ENCODE measurements at places on chromosomes 3 and 15.
A peak's percentile ranks its signal among the peaks of the same experiment; 100 is the strongest.

DNA sequence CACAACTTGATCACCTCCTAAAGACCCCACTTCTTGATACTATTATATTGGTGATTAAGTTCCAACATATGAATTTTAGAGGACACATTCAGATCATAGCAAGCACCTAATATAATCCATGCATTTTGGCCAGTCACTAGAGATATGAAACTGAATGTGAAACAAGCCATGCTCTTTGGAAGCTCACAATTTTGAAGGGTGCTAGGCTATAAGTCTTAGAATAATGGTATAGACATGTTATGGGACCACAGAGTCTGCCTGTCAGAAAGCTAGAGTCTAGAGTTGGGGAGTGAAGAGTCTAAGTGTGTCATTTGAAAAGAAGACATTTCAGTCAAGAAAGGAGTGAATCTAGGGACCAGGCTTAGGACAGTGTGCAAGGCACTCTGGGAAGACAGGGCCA lies 186.4 kb upstream of the SLC24A5 start:
- DNase-seq, result no peak

GRCh38 chr3:196677931-196678330 lies 34.1 kb downstream of the CEP19 start:
- DNase-seq, result no peak

- DNase-seq, result no peak
These were observed 146.9 kb upstream of the EIF1B start for GRCh38 chr3:40162616-40163015.

- no peak for DNase-seq
These were observed 77.9 kb upstream of the ADPGK start for GRCh38 chr15:72861354-72861910.

DNA sequence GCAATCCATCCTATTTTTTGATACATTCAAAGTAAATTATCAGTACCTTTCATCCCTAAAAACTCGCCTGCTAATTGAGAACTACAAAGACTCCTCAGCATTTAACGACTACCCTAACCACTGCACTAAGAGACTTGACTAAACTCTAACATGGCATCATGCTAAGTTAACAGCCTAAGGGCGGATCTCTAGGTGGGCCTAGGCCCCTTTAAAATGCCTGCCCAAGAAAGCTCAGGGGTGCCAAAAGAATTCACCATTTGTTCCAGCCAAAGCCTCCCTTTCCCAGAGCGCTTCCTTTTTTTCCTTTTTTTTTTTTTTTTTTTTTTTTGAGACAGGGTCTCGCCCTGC lies 568 bp upstream of the NEK4 start:
- no peak for DNase-seq

DNA sequence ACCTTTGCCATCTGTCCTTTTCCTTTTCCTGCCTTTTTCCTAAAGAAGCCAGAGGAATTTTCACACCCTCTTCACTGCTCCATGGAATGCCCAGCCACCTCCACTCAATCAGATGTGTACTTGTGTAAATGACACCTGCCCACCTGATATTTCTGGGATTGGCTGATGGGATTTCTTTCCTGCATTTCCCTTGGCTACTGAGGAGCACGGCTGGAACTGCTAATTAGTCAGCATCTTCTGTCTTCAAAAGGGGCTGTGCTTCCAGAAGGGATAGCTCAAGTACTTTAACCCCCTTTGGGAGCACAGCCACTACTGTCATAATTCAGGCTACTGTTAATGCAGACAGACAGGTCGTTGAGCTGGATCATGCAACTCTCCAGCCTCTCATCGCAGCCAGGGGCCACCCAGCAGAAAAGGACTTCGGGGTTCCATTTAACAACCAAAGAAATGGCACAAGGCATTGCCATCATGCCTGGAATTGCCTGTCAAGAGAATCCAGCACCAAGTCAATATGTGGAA lies 38.6 kb downstream of the MGLL start:
- DNase-seq, result no peak

DNA sequence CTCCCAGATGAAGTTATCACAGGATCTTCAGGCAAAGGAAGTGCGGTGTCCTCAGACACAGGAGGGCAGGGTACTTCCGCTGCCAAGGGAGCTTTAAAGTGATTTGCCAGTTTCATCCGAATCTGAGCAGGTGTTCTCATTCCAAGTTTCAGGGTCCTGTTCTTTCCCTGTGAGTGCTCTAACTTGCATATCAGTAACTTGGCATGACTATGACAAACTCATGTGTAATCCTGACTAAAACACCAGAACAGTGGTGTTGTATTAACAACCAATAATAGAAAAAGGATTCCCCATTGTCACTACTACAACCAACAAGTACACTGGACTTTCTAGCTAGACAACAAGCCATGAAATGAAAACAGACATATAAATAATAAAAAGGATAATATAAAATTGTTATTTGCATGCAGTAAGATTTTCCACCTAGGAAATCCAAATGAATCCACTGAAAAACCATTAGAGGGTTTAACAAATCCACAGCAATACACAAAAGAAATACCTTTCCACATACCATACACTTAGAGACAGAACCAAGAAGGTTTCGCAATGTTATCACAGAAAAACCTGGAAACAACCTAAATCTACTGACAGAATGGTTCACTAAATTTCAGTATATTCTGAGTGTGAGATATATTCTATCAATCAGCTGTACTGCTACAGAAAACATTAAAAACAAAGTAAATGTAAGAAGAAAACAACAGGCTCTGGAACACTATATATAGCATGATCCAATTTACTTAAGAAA lies 40.9 kb upstream of the RPL35A start:
- DNase-seq, result no peak

DNA sequence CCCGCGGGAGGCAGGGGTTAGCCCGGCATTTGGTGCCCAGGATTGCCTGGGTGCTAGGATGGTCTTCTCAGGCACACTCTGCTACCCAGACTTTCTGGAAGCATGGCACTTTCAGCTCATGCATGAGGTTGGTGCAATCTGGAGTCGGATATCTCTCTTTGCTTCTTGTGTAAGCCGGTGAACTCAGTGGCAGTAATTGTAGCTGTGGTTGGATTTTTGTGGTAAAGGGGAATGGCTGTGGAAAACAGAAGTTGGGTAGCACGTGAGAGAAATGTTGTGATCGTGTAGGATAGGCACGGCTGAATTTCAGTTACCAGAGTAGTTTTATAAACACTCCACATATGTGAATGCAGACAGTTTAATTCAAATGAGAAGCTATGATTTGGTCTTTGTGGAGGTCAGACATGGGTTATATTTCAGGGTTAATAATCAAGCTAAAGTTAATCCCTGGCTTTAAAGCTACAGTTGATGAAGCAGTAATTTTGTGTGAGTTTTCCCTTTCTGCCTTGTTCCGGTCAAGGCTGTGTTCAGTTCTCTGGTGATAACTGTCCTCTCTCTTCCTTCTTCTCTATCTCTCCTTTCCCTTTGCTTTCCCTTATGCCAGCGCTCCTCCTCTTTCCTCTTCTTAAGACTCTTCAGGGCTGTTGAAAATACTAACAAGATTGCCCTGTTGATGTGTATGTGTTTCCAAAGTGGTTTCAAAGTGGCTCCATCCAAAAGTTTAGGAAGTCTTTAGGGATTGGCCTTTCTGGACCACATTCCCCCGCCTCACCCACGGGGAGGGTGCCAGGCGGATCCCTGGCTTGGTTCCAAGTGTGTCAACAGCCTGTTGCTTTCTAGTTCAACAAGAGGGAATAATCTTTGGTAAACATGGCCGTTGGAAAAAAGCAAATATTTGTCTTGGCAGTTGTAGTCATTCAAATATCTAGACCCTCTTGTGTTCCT lies 404.6 kb upstream of the C2CD4B start:
- DNase-seq, result no peak

DNA sequence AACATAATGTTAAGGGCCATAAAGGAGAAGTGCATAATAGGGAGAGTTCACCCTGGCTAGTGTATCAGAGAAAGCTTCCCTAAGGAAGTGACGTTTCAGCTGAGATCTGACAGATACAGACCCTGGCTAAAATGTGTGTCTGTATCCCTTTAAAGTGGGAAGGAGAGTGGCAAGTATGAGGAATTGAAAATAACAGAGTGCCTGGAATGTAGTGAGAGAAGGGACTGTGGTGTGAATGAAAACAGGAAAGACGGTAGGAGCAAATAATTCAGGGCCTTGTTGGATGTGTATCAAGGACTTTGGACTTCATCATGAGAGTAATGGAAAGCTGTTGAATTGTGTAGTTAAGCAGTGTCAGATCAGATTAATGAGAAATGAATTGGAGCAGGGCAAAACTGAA lies 30.5 kb downstream of the NEO1 start:
- no peak for DNase-seq

- DNase-seq, result no peak
These were observed 11.0 kb downstream of the ISL2 start for GRCh38 chr15:76347482-76348055.

GRCh38 chr3:139715743-139716360 lies 38.1 kb upstream of the NMNAT3 start:
- DNase-seq, result no peak

- no peak for DNase-seq
These were observed 11.4 kb downstream of the SQOR start for GRCh38 chr15:45646220-45646619.

DNA sequence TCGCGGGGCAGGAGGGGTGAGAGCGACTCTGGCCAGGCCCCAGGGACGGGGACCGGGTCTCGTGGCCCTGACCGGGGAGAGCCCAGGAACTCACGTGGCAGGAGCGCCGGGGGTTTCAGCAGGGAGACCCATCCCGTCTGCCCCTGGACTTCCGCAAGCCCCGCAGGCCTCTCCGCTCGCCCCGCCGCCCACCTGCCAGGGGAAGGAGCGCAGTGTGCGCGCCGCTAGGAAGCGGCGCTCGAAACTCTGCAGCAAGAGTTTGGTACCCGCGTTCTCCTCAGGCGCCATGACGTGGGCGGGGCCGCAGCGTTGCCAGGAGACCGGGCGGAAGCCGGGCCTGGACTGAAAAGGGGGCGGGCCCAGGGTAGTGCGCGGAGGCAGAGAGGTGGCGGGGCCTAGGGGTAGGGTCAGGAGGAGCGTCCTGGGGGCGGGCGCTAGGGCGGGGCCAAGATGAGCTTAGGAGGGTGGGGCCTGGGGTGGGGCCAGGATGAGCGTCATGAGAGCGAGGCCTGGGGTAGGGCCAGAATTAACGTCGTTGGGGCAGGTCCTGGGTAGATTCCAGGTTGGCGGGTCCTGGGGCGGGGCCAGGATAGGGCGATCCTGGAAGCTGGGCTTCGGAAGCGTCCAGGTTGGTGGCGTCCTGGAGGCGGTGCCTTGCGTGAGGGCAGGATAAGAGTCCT lies 29.7 kb downstream of the ALG1L2 start:
- peak; percentile 99 for DNase-seq

DNA sequence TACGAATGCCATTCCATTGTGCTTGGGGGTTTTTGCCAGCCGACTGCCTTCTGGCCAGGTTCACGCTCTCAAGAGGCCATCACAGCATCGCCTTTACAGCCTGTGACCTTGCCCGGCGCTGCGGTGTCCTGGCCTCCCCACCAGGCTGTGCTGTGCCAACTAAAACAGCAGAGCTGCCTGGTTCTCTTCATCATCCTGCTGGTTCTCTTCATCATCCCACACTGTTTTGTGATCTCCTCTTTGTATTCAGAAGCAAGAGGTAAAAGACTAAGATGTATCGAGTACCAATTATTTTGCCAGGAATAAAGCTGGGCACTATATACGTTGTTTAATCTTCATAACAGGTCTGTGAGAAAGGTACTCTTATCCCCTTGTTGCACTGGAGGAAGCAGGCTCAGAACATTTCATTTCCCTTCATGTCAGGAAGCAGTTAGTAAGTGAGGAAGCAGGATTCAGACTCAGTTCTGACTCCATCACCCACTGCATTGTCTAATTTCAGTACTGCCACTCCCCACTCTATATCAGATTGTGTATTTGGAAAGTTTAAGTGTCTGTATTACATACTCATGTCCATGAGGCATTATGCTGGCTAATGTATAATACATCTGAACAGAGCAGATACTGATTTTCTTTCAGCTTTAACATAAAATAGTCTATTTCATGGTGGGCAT lies 92.7 kb downstream of the LRRC28 start:
- peak; percentile 36 for DNase-seq

- DNase-seq, result no peak
These were observed 3.6 kb upstream of the IGDCC4 start for GRCh38 chr15:65426216-65426853.

GRCh38 chr3:14847613-14848541 lies 29.1 kb downstream of the FGD5 start:
- no peak for DNase-seq

GRCh38 chr3:134863915-134864314 lies 68.9 kb downstream of the EPHB1 start:
- no peak for DNase-seq

DNA sequence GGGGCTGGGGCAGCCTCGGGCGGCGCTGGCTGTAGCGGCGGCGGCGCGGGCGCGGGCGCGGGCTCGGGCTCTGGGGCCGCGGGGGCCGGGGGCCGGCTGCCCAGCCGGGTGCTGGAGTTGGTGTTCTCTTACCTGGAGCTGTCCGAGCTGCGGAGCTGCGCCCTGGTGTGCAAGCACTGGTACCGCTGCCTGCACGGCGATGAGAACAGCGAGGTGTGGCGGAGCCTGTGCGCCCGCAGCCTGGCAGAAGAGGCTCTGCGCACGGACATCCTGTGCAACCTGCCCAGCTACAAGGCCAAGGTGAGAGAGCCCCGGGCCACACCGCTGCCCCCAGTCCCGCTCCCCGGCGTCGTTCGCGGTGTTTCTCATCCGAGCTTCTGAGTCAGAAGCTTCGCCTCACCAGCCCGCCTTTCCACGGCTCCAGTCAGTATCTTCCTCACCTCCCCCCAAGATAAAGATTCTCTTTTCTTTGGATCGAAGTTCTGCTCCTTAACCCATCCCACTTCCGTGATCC lies 600 bp downstream of the FBXO45 start:
- DNase-seq, result peak; percentile 56

- no peak for DNase-seq
These were observed 173.6 kb downstream of the PPM1L start for GRCh38 chr3:160929595-160929994.

- DNase-seq, result no peak
These were observed 578.0 kb upstream of the GRM7 start for GRCh38 chr3:6282918-6283317.

DNA sequence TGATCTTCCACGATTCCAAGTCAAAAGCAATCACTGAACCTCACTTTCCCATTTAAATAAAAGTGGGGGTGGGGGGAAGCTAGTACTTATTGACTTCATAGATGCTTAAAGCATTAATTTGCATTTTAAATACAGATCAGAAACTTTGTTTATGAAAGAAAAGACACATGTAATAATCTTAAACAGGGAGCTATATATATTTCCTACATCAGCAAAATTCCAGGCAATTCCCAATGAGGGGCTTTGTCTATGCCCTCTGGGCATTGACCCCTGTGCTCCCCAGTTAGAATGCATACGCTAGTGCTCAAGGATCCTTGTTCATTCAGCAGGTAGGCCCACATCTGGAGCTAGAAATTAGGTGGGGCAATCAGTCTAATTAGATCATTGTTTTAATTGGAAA lies 20.0 kb downstream of the SERPINI2 start:
- no peak for DNase-seq

- DNase-seq, result no peak
These were observed 166.2 kb downstream of the CHDH start for GRCh38 chr3:53680028-53680427.

GRCh38 chr3:150296123-150296735 lies 111.9 kb upstream of the TSC22D2 start:
- DNase-seq, result no peak

- no peak for DNase-seq
These were observed 236.0 kb downstream of the UBE2E2 start for GRCh38 chr3:23439080-23439479.

- no peak for DNase-seq
These were observed 79.1 kb upstream of the ABI3BP start for GRCh38 chr3:101072300-101072699.

Data from activated naive CD4-positive, alpha-beta T cell treated with Interleukin-2 at 50 U/mL for 16 hours (primary cell).